ENCODE measurements at places on chromosomes 3 and 15.

GRCh38 chr3:48597408-48597800, 2.3 kb upstream of the COL7A1 start:
- no peak for DNase-seq

- DNase-seq, result no peak
Measured at GRCh38 chr3:126415661-126416591, 21.2 kb downstream of the CFAP100 start.

DNA sequence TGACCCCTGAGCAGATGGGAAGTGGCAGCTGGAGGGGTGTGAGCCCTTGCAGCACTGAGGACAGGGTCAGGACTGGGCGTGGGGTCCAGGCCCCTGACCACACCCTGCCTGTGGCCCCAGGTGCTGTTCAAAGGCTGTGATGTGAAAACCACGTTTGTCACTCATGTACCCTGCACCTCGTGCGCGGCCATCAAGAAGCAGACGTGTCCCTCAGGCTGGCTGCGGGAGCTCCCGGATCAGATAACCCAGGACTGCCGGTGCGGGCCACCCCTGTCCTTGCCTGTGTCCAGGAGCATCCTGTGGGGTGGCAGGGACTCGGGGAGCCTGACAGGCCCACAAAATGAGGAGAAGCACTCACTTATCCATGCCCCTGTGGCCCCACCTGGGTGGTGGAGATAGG, 5.9 kb downstream of the STAB1 start:
- no peak for DNase-seq

DNA sequence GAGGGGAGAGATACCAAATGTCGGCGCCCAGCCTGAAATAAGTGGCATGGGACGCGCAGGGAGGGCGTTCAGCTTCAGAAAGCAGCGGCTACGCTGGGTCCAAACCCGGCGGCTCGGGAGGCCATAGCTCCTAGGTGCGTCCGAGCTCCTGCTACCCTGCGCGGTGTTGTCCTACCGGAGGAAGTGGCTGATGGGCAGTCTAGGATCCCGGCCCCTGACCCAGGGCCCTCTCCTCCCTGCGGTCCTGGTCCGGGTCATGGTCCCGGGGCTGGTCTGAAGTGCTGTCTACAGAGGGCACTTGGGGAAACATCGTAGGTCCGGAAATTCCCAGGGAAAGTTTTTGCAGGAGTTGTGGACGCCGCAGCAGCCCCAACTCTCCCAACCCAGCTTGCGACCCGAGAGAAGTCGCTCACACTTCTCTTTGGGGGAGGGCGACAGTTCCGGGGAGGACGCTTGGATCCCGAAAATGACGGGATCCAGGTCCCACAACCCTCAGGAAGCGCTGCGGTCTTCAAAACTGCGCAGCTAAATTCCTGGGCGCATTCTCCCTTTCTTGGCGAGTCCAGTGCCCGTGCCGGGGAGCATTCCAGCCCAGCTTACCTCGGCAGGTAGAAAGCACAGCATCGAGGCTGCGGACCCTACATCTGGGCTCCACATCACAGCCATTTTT, 9.1 kb upstream of the FOXB1 start:
- DNase-seq, result no peak

DNA sequence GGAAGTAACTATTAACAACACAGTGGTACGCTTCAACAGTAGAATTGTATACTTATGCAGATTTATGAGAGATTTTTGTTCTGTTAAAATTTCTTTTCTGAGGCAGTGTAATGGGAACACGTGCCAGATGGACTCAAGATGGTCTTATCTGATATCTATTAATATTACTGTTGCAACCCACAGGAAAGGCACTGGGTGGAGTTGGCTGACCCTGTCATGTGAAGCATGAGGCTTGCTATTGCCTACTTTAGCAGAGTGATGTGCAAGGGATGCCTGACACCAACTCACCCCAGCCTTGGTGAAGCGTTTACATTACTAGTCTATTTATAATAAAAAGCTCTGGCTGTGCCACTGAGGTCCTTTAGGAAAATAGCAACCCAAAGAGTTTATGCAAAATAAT, 19.8 kb upstream of the ARNT2 start:
- DNase-seq, result no peak

- no peak for DNase-seq
Measured at GRCh38 chr3:13401149-13401548, 19.0 kb downstream of the NUP210 start.

GRCh38 chr3:13425689-13426088, 5.6 kb upstream of the NUP210 start:
- DNase-seq, result no peak

GRCh38 chr3:107524326-107524840, 1.6 kb downstream of the BBX start:
- peak; percentile 11 for DNase-seq

DNA sequence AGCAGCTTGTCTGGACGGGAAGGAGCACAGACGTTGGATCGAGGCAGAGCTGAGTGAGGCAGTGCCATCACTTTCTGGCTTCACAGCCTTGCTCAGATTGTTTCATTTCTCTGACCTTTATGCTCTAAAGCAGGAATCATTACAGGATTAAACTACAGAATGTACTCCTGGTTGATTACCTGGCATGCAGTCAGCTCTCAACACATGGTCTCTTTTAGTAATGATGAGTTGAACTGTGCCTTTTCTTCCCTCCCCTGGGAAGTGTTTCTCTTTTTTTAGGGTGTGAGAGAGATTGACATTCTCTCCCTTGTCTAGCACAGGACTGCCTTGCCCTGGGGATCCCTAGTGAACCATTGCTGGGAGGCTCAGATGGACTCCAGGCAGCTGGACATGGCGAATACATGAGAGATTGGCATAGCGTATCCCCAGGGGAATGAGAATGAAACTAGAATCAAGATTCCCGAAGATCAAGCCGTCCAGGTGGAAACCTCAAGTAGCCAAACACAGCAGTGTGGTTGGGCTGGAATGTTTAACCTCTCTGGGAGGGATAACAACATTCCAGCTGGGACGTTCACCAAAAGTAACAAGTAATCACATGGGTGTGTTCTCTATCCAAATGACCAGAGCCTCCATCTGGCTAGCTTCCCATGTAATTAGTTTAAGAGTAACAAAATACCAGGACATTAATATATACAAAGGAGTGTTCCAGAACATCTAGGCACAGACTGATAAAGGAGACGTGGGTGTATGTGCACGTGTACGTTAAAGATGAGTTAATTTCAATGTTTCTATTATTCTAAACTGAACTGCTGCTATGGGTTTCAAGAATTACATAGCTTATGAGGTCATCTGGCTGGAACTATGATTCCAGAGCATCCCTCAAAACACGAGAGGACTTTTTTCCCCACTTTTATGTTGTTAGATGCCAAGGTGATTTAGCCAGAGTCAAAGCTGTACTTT, 118.6 kb upstream of the NR2E3 start:
- no peak for DNase-seq

DNA sequence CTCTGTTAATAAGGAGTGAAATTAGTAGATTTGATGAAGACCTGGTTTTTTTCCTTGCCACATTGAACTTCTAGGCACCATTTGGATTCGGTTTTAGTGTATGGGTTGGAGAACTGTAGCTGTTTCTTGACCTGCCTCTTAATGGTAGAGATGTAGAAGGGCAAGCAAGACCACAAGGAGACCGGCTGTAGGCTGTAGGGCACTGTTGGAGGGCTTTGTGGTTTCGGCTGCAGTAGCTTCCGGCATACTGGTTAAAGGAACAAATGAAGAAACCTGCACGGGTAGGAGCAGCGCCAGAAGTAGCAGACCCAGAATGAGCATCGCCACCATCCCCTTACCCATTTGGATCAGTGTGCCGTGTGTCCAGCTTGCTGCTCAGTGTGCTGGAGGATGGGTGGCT, 7.9 kb downstream of the PCLAF start:
- DNase-seq, result no peak

DNA sequence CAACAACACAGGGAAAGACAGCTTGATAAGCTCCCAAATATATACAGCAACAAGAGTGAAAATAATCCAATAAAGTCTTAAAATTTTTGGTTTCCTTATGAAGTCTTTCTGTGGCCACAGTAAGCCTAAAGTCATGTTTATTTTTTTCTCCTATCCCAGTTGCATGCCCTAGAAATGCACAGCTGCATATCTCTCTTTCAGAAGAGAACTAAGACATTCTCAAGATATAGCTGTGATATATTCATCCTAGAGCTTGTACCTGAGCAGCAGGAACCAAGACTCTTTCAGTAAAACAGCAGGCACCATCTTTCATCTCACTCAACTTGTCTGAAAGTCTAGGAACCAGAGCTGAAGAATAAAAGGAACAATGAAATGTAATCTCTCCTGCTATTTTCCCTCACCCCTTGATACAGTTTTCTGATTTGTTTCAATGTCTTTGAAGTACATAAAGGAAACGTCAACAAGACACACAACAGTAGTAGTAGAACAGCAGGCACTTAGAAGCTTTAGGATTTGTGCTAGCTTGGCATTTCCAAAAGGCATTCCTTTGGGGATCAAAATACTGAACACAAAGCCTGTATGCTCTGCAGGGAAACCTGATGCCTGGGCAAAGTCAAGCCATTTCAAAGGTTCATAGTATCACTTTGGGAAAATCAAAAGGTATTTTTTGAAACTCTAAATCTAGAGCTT, 536.8 kb downstream of the PYDC2 start:
- DNase-seq, result no peak

DNA sequence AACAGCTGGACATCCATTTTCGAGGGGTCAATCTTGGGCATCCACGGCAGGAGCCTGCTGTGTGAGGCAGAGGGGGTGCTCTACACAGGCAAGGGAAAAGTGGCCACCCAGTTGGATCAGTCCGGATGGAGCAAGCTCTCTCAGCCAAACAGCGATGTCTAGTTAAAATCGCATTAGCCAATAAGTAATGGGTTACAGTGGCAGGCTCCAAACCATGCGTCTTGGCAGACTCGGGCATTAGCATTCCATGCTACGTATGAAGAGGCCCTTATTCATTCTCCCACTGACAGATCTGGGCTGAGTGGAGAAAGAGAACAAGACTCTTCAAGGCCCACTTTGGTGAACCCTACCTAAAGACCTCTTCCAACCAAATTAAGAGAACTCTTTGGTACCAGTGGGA, 49.3 kb downstream of the CCNB2 start:
- DNase-seq, result no peak

DNA sequence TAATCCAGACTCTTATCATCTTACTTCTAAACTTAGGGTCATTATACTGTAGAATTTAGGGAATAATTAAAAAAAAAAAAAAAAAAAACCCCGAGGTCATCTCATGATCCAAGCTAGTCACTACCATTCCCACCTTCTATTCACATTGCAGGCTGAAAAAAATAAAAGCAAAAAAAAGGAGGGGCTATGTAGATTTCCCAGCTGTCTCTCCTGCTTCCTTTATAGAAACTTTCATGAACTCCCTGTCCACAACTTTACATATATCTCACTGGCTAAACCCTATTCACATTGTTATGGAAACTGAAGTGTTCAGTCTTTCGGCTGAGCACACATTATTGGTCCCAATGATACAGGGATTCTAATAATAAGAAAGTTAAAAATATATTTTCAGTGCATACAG, 156.2 kb upstream of the TP63 start:
- no peak for DNase-seq

DNA sequence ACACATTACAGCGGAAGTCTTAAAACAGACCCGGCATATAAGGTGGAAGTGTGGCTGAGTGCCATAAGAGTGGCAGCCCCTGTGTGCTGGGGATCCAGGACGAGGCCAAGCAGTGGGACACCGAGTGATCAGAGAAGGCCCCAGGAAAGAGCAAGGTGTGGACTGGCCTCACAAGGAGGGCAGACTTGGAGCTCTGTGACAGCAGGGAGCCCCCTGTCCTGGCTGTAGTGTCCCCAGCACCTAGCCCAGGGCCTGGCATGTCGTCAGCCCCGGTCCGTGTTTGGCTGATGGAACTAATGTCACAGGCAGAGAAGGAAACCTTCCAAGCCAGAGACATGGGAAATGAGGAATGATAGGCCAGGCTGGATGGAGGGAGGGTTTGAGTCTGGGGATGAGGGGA, 4.8 kb downstream of the PDIA5 start:
- no peak for DNase-seq

DNA sequence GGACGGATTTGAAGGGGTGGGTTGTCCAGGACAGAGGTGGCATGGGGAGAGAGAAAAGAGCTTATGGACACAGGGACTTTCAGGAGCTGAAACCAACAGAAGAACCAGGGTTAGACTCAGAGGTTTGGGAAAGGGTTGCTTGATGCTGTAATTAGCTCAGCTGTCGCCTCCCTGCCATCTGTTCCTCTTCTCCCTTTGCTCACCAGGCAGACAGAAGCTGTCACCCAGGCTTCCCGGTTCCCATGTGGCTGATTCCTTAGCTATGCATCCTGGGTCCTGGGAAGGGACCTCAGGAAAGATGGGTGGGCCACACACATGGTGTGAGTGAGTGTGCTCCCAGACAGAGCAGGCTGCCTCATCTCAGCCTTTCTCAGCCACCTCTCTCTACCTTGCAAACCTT, 14.1 kb downstream of the PTPN23 start:
- no peak for DNase-seq

DNA sequence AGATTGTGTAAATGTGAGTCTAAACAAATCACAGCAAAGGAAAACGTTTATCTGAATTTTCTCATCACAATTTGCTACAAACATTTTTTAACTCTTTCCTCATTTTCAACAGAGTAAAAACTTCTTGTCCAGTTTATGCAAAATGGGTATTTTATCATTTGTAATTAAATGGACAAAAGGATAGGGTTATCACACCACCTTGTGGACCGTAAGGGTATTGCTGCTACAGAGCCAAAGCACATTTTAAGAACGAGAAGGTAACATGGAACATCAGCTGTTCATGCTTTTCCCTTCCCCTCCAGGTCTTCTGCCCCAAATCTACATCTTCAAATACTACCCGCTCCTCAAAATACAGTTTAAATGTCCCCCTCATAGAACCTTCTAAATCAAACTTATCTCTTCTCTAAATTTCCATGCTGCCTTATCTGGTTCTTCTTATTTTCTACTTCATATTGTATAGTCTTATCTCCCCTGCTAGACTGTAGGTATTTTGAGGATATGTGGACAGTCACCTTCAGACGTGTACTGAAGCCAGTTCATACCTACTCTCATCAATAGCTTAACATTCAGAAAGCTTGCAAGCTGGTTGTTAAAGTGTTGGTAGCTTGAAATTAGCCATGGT, 12.8 kb upstream of the SETMAR start:
- DNase-seq, result no peak

GRCh38 chr3:170327040-170327808, 30.3 kb upstream of the SKIL start:
- DNase-seq, result no peak

DNA sequence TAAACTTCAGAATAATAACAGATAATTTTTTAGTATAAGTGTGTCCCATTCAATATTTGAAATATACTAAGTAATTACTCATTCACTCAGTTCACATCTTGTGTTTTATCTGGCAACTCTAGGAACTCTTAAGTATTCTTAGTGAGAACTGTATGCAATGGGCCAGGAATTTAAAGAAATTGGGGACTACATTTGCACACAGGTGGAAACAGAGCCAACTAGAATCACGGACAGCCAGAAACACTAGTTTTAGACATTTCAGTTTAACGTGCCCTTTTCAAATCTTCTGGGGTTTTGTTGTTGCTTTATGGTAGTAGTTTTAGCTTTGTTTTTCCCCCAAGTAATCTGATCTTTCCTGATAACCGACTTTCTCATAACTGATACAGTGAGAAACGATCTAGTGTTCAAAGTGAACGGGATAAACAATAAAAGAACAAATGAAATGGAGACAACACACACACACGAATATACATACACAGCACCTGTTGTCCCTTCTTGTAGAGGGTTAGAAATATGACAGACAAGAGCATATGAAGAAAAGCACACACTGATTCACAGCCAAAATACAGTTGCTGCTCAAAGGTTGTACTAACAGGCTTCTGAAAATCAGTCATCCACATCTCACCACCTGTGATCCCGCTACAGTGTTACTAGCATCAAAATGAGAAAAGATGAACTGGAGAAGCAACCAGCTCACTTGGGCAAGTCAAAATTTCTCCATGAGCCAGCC, 167.0 kb downstream of the FMN1 start:
- no peak for DNase-seq

- DNase-seq, result no peak
Measured at GRCh38 chr15:72397796-72398588, at the start of gene TMEM202. Gene TMEM202, plus strand, starts transcription at chr15:72398305. Its CDS starts 22 bp downstream, at chr15:72398327.

All from activated CD4-positive, alpha-beta T cell treated with anti-CD3 and anti-CD28 coated beads for 4 hours (primary cell).